ENCODE measurements at places on chromosomes 5 and 9. TPM values are rescaled to one million over a fixed set of nuclear protein-coding genes. Genes with fewer than 3 reads are reported as not detected.
A peak's percentile ranks its signal among the peaks of the same experiment; 100 is the strongest.

GRCh38 chr9:128213746-128214497, 10.7 kb downstream of the DNM1 start:
- DNase-seq: no peak

DNA sequence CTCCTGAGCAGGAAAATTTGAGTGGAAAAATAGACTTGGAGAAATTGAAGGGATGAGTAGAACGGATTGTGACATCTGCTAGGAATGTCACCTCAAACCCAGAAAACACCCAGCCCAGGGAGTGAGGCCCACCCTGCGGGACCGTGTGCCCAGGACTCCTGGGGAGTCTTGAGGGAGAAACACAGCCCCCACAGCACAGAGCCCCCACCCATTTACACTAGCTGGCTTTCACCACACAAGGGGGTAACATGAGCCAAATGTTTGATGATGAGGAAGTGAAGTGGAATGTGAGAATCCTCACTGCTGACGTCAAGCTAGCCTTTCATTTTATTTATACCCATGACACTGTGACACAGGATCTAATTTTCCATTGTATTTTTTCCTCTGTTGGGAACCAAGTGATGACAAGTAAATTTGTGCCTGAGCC, 42.8 kb upstream of the PDE8B start:
- no peak for DNase-seq

GRCh38 chr9:98536542-98537173, 172.1 kb downstream of the GABBR2 start:
- peak; percentile 31 for DNase-seq

Gene ROR2
- total RNA-seq: 20.1 TPM

Gene PSD2
- 0.53 TPM for total RNA-seq

Gene ZNF883
- 11.5 TPM for total RNA-seq

Gene FGF10
- total RNA-seq: 1.3 TPM

All from neural progenitor cell (in vitro differentiated cells).